ENCODE measurements at places on chromosomes 12 and 14. TPM values are rescaled to one million over a fixed set of nuclear protein-coding genes. Genes with fewer than 3 reads are reported as not detected.

The TAS2R8 gene
- not detected for total RNA-seq

The IL26 gene
- not detected for total RNA-seq

The SMCO3 gene
- 10.1 TPM for total RNA-seq

The TOMM20L gene
- total RNA-seq, result not detected

The CEBPE gene
- not detected for total RNA-seq

The PIWIL1 gene
- total RNA-seq, result not detected

The LHX5 gene
- not detected for total RNA-seq

The TAS2R7 gene
- total RNA-seq, result not detected

The CCDC184 gene
- 1.6 TPM for total RNA-seq

The AKAP3 gene
- 0.30 TPM for total RNA-seq

The FGF6 gene
- total RNA-seq, result not detected

The GAPDH gene
- total RNA-seq, result 7,061 TPM

The FSCB gene
- total RNA-seq, result 0.14 TPM

The OASL gene
- total RNA-seq, result 0.18 TPM

The CCDC197 gene
- total RNA-seq, result not detected

The KRT2 gene
- total RNA-seq, result not detected

The ASCL1 gene
- not detected for total RNA-seq

The CRIP2 gene
- total RNA-seq, result 34.2 TPM

The KIF26A gene
- total RNA-seq, result 0.30 TPM

The P3H3 gene
- total RNA-seq, result 216 TPM

The CD163 gene
- not detected for total RNA-seq

The SLC25A47 gene
- total RNA-seq, result not detected

The TSPAN11 gene
- total RNA-seq, result under 0.01 TPM

The SLCO1C1 gene
- not detected for total RNA-seq

The CLEC14A gene
- 1.2 TPM for total RNA-seq

The KCNC2 gene
- not detected for total RNA-seq

The SLC25A21 gene
- total RNA-seq, result 0.89 TPM

The TSPAN19 gene
- not detected for total RNA-seq

The SLC39A2 gene
- total RNA-seq, result 0.30 TPM

The ANKRD33 gene
- total RNA-seq, result not detected

The CLEC4E gene
- total RNA-seq, result not detected

The CABP1 gene
- total RNA-seq, result 4.2 TPM

The ERP27 gene
- not detected for total RNA-seq

The BDKRB1 gene
- 57.4 TPM for total RNA-seq

The ADAMTS20 gene
- total RNA-seq, result 0.14 TPM

The RAD9B gene
- total RNA-seq, result under 0.01 TPM

The GLI1 gene
- total RNA-seq, result 0.74 TPM

The FITM1 gene
- not detected for total RNA-seq

The FZD10 gene
- not detected for total RNA-seq

The EML1 gene
- total RNA-seq, result 7.7 TPM

The EXOC3L4 gene
- not detected for total RNA-seq

The WSCD2 gene
- not detected for total RNA-seq

The EML5 gene
- total RNA-seq, result 0.30 TPM

The SERPINA10 gene
- not detected for total RNA-seq

The HIP1R gene
- 5.9 TPM for total RNA-seq

The CIDEB gene
- total RNA-seq, result 0.59 TPM

The AGAP2 gene
- total RNA-seq, result 0.30 TPM

The SYNE2 gene
- 9.8 TPM for total RNA-seq

The RNF212B gene
- total RNA-seq, result not detected

The SCNN1A gene
- 0.30 TPM for total RNA-seq

The RNASE9 gene
- total RNA-seq, result not detected

The MYH6 gene
- not detected for total RNA-seq

The OS9 gene
- total RNA-seq, result 386 TPM

Data from smooth muscle cell of the umbilical artery (primary cell).